ENCODE measurements at places on chromosomes 5 and 9. TPM values are rescaled to one million over a fixed set of nuclear protein-coding genes. Genes with fewer than 3 reads are reported as not detected.
A peak's percentile ranks its signal among the peaks of the same experiment; 100 is the strongest.

PCDHB11 gene
- 15.3 TPM for total RNA-seq

PTGDS gene
- 145 TPM for total RNA-seq

PRRX2 gene
- total RNA-seq, result 68.8 TPM

C9orf43 gene
- 0.18 TPM for total RNA-seq

DNA sequence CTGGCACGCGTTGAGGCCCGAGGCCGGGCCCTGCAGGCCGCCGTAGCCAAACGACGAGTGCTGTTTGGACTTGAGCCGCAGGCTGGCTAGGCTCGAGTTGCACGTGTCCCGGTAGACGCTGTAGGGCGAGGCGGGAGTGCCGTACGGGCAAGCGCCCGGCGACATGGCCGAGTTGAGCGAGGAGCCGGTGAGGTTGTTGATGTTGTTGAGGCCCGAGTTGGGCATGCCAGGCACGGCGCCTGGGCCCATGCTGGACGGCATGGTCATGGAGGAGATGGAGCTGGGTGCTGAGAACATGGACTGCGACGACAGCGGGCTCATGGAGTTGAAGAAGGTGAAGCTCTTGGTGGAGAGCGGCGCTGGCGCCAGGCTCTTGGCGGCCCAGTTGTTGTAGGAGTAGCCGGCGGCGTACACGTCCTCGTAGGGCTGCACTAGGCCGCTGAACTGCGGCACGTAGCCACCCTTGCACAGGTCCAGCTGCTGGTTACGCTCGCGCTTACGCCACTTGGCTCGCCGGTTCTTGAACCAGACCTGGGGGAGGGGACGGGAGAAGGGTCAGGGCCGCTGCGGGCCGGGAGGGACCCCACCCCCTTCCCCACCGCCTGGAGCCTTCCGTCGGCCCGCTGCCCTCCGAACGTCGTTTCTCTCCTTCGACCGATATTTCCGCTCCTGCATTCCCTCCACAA, 5.1 kb downstream of the PITX1 start:
- DNase-seq, result no peak

GRCh38 chr9:105054491-105054890, 126.5 kb upstream of the ABCA1 start:
- DNase-seq, result no peak

- DNase-seq, result no peak
Observed at GRCh38 chr5:82211855-82212572, 66.1 kb downstream of the RPS23 start.

- no peak for DNase-seq
Observed at GRCh38 chr5:163448491-163448890, 11.1 kb downstream of the CCNG1 start.

DNA sequence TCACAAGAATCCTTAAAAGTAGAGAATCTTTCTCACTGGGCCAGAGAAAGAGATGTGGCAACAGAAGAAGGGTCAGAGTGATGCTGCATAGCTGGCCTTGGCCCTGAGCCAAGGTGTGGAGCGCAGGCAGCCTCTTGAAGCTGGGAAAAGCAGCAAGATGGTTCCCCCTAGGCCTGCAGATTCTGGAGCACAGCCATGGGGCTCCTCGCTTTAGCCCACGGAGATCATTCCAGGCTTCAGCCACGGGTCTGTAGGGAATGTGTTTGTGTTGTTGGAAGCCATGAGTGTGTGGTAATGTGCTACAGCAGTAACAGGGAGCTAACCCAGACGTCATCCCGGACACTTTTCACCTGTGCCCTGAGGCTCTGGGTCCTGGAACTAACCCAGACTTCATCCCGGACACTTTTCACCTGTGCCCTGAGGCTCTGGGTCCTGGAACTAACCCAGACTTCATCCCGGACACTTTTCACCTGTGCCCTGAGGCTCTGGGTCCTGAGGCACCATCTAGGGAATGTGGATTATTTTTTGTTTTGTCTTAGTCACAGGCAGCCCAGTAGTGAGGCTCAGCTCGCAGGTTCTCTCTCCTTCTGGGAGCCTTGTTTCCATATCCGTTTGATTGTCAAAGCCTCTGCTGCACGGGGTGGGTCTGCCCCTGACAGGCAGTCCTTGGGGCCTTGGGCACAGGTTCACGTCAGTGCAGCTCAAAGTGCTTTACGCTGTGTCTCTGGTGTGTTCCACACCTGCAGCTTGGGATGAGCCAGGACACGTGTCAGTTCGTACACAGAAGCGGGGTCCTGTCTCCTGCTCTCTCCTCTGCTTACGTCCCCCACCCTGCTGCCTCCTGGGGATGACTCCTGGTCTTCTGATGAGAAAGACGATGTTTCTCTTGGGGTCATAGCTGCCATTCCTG, 56.3 kb upstream of the EXOC3 start:
- DNase-seq, result peak; percentile 26

DNA sequence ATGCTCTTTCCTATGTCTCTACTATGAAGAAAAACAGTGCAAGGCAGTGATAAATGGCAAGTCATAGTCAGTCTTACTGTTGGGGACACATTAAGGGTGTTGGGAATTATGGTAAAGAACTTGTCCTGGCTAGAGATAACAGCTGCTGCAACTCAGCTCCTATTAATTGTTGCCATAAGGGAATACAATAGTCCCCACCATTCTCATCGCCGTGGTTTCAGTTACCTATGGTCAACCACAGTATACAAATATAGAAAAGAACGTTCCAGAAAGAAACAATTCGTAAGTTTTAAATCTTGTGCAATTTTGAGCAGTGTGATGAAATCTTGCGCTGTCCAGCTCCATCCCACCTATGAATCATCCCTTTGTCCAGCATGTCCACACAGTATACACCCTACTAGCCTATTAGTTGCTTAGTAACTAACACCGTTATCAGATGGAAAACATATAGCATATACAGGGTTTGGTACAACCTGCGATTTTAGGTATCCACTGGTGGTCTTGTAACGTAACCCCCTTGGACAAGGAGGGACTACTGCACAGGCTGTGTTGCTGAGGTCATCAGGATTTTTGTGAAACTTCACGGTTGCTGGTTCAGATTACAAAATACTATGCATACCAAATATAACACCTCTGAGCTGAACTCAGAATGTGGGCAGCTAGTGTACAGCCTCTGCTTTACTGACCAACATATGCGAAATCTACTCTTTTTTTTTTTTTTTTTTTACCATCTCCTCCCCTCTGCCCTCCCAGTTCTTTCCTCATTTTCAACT, 53.5 kb downstream of the ZFR start:
- DNase-seq, result no peak

DNA sequence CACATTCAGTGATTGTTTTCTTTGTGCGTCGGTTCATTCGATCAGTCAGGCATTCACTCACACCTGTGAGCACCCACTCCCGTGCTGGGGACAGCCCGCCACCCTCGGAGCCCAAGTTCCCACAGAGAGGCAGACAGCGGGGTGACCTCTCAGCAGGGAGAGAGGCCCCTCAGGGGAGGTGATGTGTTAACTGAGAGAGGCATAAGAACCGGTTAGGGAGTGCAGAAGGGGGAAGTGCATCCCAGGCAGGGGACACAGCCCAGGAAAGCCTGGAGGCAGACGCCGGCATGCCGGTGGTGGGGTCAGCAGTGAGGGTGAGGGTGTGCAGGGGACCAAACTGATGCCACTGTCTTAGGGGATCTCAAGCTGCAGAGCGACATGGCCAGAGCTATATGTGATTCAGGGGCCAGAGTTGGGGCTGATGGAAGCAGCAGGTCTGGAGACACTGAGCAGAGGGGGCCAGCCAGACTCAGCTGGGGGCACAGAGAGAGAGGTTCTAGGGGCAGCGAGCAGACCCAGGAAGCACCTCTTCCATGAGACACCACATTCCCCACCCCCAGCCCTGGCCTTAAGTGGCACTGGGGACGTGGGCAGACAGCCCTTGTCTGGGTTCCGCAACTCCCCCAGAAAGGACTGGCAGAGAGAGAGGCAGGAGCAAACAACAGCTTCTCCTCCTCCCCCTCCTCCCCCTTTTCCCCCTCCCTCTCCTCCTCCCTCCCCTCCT, 35.9 kb downstream of the HK3 start:
- no peak for DNase-seq
